ENCODE measurements at places on chromosomes 7 and 10. TPM values are rescaled to one million over a fixed set of nuclear protein-coding genes. Genes with fewer than 3 reads are reported as not detected.

LBX1 gene
- polyA plus RNA-seq = not detected

MYPN gene
- 0.01 TPM for polyA plus RNA-seq

PSD gene
- 0.10 TPM for polyA plus RNA-seq

DRGX gene
- not detected for polyA plus RNA-seq

UBE2D4 gene
- 27.1 TPM for polyA plus RNA-seq

CCZ1 gene
- polyA plus RNA-seq = 31.1 TPM

CCDC146 gene
- 1.5 TPM for polyA plus RNA-seq

CFAP69 gene
- polyA plus RNA-seq = 0.51 TPM

All from endothelial cell of umbilical vein (primary cell).